Stimulated activated CD4-positive, alpha-beta T cell treated with anti-CD3 and anti-CD28 coated beads, Interleukin-4, amount 100 ng/mL, for 4 hours (primary cell): ENCODE measurements at places on chromosomes 12 and 14.

GRCh38 chr12:52227606-52228166, 5.4 kb upstream of the KRT7 start:
- DNase-seq: no peak

- DNase-seq: no peak
Measured at GRCh38 chr14:22671622-22672021, 27.5 kb upstream of the OR6J1 start.

- DNase-seq: no peak
Measured at GRCh38 chr14:23877538-23878180, 75.9 kb upstream of the DHRS4 start.

DNA sequence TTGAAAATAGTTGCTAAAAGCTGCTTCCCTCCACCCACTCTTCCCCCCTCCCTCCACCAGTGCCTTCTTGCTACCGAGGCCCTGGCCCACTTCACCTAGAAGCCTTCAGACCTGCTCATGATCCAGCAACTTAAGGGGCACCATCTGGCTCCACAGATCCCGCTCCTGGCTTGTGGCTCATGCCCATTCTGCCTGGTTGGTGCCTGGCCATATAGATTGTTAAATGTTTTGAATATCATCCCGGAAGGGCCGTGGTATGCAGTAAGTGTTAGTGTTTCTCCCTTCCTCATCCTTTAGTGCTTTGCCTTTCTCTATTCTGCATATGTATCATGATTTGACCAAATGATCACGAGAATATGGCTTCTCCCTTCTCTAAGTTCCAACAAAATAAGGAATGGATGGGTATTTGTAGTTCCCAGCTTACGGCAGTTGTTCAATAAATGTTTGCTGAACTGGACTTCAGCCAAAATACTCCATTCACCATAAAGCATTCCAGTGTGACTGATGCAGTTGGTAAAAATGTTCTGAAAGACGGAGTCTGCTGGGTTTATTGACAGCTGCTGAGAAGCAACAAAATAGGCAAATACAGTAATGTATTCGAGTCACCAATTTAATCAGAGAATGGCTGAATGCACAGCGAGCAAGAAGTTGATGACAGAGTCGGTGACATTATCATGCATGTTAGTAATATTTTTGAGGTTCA, 30.7 kb downstream of the GRIP1 start:
- no peak for DNase-seq

DNA sequence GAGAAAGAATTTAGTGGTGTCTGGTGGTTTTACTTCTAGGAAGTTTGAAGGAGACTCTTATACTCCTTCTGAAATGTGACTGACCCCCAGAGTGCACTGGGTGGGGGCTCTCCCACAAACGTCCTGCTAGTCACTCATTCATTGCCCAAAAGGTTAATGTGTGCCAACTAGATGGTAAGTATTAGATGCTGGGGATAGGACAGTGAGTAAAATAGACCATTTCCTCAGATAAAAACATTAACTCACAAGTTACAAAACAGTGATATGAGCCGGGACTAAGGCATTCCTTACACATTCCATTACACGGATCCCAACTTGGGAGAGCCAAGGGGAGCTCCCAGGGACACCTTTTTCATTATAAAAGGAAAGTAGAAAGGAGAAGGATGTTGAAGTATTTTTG, 185.1 kb downstream of the ATXN7L3B start:
- no peak for DNase-seq

DNA sequence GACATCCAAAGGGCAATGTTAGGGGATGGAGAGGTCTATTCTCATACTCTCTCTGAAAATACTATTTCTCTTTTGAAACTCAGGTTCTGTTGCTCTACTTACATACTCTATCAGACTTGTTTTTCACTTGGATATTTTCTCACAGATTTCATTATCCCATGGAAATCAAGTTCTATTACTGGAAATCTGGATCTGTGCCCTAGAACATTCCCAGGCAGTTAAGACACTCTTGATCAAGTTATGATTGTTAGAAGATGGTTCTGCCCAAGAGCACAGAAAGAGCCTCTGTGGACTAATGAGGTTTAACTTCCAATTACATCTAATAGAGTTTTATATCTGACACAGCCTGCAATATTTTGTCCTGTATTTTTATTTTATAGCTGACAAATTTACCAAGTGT, 591.0 kb upstream of the ATP2B1 start:
- no peak for DNase-seq

- no peak for DNase-seq
Measured at GRCh38 chr12:63766498-63766897, 13.2 kb upstream of the RXYLT1 start.

GRCh38 chr14:80344208-80344607, 132.9 kb upstream of the DIO2 start:
- no peak for DNase-seq

GRCh38 chr14:103223818-103224352, 100.6 kb downstream of the TNFAIP2 start:
- no peak for DNase-seq

DNA sequence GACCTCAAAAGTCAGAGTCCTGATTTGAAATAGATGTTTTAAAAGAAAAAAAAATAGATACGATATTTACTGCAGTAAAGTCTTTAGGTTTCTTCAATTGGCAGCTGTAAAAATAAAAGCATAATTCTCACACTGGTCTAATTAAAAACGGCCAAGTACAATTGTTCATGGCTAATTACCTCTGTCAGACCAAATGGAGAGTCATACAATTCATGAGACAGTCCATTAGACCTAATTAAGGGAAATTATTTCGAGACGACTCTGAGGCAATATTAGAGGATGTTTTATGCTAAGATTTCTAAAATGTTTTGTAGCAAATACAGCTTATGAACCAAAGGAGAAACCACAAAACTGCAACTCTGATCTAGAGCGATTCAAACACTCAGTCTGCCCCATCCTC, 131.3 kb downstream of the PHLDA1 start:
- DNase-seq: no peak

- no peak for DNase-seq
Measured at GRCh38 chr14:91374879-91375702, 42.5 kb downstream of the CCDC88C start.
